ENCODE measurements at places on chromosomes 3 and 15.

DNA sequence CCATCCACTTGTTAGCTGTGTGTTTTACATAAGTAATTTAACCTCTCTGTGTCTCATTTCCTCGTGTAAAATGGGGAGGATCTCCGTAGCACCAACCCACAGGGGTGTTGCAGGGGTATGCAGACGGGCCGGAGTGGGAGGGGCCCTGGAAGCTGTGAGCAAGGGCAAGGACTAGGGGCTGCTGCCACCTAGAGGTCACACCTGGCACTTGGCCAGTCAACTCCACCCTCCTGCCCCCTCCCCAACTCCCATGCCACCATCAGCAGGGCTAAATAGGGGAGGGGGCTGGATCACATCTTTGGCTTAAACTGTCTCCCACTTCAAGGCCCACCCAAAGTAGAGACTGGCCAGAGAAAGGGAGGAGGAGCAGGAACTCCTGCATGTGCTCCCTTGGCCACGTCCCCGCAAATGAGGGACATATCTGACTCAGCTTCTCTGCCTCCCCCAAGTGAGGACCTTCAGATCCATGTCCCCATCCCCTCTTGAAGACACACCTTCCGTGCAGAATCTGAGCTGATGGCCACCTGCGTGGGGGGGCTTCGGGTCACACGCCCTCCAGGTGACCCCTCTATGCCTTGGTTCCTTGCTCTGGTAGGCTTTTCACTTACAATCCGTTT lies 2.6 kb downstream of the CCDC9B start:
- no peak for DNase-seq

- no peak for DNase-seq
Observed at GRCh38 chr15:43524254-43524845, 6.9 kb downstream of the MAP1A start.

DNA sequence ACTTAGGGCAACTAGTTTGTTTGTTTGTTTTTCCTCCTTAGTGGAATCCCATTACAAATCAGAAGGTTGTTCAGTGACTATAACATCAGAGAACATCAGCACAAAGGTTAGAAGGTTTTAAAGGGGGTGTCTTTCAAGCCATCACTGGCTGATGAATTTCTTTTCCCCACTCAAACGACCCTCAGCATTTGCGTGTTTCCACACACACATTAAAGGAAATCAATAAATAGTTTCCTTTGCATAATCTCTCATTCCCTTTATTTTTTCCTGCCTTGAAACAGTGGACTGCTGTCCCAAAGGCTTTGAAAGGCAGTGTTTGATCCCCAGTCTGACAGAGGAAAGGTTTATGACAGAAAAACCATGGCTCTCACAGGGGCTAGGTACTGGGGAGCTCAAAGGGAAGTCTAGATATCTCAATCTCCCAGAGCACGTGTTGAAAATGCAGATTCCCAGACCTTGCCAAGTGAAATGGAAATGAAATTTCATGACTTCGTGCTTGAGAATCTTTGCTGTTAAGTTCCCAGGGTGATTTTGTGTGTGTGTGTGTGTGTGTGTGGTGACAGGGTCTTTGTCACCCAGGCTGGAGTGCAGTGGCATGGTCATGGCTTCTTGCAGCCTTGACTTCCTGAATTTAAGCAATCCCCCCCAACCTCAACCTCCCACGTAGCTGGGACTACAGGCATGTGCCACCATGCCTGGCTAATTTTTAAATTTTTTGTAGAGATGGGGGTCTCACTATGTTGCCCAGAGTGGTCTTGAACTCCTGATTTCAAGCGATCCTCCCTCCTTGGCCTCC lies 2.2 kb upstream of the INTS14 start:
- no peak for DNase-seq

- DNase-seq, result no peak
Observed at GRCh38 chr3:113271189-113271588, 59.8 kb downstream of the BOC start.

GRCh38 chr3:42052132-42052483 lies 39.0 kb upstream of the TRAK1 start:
- DNase-seq, result no peak

- no peak for DNase-seq
Observed at GRCh38 chr3:36907911-36908646, 36.8 kb downstream of the TRANK1 start.

GRCh38 chr15:57198654-57199291 lies 177.5 kb upstream of the CGNL1 start:
- no peak for DNase-seq

DNA sequence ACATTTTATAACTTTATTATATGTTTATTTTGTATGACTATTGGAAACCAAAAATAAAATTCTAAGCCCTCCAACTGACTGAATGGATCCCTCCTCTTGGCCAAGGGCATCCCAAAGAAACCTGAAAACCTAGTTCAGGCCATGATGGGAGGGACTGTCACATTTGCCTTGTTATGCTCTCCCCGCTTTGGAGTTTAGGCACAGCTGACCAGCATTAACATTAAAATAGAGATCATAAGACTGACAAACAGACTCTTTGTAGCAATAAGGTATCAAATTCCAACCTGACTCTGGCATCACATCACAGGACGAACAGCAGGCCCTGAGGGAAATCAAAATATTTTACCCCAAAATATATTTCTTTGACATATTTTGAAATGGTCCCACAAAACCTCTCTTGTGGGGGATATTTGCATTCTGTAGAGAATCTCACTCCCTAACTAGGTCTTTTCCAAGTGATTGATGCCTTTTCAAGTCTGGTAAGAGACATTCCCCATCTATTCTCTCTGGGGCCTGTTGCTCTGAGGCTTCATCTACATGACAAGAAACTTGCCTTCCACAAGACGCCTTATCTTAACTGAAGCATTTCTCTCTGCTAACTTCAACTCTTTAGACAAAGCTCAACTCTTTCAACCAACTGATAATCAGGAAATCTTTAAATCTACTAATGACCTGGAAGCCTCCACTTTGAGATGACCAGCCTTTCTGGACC lies 81.8 kb upstream of the PRR23E start:
- no peak for DNase-seq

DNA sequence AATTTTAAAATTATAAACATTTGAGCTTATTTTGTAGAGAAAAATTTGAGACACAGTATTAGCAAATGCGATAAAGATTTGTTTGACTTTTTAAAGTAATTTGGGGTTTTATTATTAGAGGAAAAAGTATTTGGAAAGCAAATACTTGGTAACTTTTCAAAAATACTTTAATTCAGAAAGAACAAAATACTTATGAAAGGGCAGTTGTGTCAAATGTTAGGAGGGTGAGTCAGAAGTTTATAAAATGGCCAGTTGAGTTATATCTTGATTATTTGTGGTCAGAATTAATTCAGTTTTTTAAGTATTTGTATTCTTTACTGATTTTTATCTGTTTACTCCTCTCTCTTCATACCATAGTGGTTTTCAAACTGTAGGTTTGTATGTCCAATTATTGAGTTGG lies 12.1 kb downstream of the LACTB start:
- no peak for DNase-seq

Measured in cortex of kidney (tissue), 1 donor.